B cell (primary cell): ENCODE measurements at places on chromosomes 12 and 14. TPM values are rescaled to one million over a fixed set of nuclear protein-coding genes. Genes with fewer than 3 reads are reported as not detected.

Gene TAMALIN
- polyA plus RNA-seq: 151 and 448 TPM in 2 replicates

Gene GLIPR1L1
- polyA plus RNA-seq: not detected in 2 replicates

Gene SLC6A13
- 0.20 and 0.54 TPM in 2 replicates for polyA plus RNA-seq

Gene ADAM20
- polyA plus RNA-seq: 0.16 and 0.18 TPM in 2 replicates

DNA sequence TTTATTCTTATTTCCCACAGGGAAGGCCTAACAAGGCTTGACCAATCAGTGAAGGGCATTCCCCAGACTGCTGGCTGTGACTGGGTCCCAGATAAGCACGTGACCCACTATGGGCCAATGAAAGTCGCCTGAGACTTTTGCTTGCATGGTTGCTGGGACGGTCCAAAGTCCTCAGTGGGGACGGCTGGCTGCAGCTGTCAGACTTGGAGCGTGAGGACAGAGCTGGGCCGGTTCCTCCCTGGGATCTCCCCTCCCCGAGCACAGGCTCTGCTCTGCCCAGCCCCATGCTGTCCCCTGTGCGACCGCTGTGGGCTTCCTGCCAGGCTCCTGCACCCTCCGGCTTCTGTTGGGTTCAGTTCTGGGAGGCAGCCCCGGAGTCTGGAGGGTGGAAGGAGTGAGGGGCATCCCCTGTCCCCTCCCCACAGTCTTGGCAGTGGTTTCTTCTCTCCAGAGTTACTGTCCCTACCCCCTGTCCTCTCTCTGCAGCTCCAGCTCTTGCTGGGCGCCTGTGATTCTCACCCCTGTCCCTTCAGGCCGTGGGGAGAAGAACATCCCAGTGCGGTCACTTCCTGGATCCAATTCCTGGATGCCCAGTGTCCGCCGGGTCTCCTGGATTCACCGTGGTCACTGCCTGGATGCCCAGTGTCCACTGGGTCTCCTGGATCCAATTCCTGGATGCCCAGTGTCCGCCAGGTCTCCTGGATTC is 50.1 kb downstream of the GALNT9 start:
- no peak for DNase-seq

GRCh38 chr14:76998910-76999309 is 29.6 kb downstream of the IRF2BPL start:
- DNase-seq: no peak

DNA sequence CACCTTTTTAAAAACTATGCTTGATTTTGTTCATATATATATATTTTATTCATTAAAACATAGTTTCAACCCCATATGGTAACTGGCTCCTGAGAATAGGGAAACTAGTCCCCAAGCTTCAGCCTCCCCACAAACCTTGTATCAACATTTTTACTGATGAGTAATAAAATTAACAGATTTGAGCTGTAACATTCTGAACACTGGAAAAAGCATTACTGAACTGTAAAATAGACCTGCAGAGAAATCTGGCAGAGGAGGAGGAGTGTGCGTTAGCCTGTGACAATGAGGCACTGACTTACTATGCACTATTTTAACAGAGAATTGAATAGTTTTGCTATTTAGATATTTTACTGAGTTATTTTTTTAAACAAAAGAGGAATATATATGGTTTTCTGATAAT is 43.1 kb downstream of the FRS2 start:
- no peak for DNase-seq

GRCh38 chr12:128800606-128801005 is 23.2 kb downstream of the SLC15A4 start:
- DNase-seq: no peak

DNA sequence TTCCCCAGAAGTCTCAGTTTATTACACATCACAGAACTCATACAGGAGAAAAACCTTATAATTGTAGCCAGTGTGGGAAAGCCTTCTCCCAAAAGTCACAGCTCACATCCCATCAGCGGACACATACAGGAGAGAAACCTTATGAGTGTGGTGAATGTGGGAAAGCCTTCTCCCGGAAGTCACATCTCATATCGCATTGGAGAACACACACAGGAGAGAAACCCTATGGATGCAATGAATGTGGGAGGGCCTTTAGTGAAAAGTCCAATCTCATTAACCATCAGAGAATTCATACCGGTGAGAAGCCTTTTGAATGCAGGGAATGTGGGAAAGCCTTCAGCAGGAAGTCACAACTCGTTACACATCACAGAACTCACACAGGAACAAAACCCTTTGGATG is 20.1 kb downstream of the ZNF84 start:
- no peak for DNase-seq

- DNase-seq: no peak
These were observed 672.9 kb downstream of the BCL11B start for GRCh38 chr14:98599082-98599481.

- no peak for DNase-seq
These were observed 183.8 kb downstream of the DAD1 start for GRCh38 chr14:22405201-22405600.

GRCh38 chr14:35944847-35945246 is 118.7 kb downstream of the BRMS1L start:
- DNase-seq: no peak

DNA sequence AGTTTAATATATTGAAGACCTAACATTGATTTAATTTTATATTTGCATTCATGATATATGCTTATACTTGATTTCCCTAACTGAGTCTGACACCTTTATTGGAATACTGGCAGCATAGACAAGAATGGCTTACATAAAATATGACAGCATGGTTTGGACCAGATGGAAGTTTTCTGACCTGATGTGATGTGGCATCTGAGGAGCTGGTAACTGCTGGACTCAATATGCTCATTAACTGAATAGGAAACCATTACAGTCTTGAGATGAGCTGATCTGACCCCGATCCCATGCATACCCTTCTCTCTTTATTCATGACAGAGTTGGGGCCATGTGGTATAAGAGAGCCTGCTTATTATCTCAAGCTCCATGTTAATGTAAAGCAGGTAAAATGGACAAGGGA is 604.8 kb upstream of the SEL1L start:
- DNase-seq: no peak

DNA sequence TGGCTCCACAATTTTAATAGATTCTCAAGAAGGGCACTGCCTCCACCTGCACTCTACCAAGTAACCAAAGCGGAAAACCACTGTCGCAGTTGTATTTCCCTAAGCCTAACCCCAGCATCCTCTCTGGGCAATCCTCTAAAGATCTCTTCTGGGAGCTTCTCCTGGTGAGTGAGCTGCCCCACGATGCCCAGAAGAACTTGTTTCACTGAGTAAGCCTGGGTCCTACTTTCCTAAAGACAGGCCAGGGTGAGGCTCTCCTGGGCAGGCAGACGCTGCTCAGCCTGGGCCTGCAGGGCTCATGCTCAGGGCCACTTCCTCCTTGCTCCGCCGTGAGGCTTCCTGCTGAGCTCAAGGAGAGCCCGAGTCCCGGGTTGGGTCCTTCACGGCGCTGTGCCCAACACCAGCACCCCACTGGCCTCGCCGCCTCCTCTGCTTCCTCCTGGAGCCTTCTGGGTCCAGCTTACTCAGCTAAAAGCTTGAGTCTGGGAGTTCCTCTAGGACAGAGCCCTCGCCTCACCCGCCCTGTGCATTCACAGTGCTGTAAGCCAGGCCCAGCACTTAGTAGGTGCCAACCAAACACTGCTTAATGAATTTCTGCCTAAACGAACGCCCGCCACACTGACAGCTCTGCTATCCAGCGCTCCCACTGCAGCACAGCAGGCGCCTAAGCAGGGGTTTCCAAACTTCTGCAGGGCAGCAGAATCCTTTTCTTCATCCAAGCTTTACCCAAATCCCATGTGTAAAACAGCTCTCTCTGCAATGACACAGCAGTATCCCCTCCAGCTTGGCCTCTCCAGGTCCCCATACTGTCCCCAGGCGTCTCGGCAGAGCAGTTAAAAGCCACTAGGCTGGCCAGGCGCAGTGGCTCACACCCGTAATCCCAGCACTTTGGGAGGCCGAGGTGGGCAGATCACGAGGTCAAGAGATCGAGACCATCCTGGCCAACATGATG is 5.7 kb downstream of the RAB35 start:
- peak; percentile 79 for DNase-seq

GRCh38 chr12:15777355-15778012 is 11.7 kb downstream of the EPS8 start:
- DNase-seq: no peak

GRCh38 chr12:40573024-40573423 is 119.2 kb upstream of the CNTN1 start:
- no peak for DNase-seq

DNA sequence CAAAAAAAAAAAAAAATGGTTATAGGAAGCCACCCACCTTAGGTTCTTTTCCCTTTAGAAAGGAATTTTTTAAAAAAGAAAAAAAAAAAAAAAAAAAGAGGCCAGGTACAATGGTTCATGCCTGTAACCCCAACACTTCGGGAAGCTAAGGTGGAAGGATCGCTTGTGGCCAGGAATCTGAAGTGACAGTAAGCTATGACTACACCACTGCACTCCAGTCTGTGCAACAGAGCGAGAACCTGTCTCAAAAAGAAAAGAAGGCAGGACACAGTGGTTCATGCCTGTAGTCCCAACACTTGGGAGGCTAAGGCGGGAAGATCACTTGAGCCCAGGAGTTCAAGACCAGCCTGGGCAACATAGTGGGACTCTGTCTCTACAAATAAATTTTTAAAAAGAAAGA is 36.0 kb downstream of the SPTLC2 start:
- no peak for DNase-seq

GRCh38 chr14:21184254-21184653 is 28.4 kb upstream of the OR5AU1 start:
- no peak for DNase-seq

DNA sequence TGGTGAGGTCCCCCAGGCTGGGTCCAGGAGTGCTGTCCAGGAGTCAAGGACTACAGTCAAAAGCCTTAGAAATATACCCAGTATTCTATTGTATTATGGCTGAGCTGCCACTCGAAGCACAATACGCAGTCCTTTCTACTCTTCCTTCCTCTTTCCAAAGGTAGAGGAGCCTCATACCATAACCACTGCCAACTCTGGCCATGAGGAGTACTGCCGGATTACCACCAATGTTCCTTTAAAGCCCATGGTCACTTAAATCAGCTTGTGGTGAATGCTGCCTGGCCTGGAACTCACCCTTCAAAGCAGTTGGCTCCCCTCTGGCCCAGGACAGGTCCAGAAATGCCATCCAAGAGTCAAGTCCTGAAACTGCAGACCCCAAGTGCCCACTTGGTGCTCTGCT is 425.4 kb downstream of the SLC16A7 start:
- no peak for DNase-seq

DNA sequence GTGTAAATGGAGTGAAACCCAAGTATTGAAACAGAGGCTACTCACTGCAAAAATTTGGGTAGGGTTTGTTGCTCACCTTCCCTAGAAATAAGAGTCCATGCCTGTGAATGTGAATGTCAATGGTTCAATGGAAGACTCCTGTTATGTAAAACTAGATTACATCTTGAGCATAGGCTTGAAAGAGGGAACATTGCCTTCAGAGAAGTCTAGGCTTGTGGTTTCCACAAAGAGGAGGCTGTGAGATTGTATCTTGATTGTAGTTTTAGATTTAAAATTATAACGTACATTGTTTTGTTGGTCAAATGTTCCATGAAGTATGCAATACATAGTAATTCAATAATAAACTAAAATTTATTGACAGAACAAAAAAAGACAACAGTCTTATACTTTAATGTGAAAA is 413.7 kb upstream of the RPL10L start:
- no peak for DNase-seq

DNA sequence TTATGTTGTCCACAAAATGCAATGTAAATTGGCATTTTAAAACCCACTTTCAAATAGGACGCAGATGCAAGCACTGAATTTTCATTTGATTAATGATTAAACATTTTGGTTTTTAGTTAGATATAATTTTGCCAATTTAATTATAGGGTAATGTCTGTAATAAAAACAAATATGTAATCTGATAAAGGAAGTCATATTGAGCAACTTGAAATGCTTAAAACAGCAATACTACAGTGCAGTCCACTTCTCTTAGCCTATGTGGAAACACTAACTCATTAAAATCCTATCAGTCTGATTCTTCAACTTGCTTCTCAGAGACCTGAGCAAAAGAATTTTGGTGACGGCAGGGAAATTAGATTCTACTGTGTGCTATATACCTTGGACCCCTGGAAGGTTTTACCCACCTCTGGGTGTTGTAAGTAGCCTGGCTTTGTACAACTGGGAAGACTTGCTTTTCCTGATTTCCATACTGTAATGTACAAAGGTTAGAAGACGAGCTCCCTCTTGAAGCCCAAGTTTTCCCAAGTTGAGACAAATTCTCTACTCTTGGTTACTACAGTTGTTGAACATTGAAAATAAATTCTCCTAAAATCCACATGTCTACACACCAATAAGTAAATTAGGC is 4.1 kb downstream of the TRHDE start:
- no peak for DNase-seq

GRCh38 chr12:115370650-115371049 is 686.7 kb upstream of the TBX3 start:
- no peak for DNase-seq

- DNase-seq: no peak
These were observed 21.1 kb upstream of the ADAM20 start for GRCh38 chr14:70555890-70556289.

DNA sequence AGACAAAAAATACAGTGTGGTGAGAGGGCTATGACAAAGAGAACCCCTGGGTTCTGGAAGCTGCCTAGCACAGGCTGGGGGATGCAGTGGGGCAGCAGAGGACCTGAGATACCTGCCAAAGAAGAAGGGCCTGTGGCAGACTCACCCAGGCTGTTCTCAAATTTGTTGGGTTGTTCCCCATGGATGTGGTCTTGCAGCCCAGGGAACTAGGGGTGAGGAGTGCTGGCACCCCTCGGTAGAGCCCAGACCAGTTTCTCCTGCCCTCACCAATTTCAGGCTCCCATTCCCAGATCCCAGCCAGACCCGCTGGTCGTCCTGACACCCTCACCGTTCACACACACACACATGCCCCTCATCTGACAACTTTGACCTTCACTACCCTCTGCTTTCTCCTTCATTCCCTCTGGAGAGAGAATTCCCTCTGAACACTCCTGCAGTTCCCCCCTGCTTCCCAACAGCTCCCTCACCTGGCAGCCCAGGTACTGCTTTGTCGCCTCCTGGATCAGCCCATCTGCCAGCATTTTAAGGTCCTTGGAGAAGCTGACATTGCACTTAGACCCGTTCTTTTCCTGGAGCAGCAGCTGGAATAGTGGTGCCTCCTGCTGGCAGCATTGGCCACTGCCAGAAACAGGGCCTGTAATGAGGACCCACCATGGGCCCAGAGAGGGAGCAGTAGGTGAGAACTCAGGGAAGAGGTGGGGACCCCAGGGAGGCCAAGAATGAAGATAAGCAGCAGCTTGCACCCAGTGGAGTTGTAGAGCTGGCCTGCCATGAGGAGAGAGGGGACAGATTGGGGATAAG is 5.9 kb upstream of the GDF11 start:
- peak; percentile 70 for DNase-seq
